ENCODE measurements at places on chromosomes 1 and 21. TPM values are rescaled to one million over a fixed set of nuclear protein-coding genes. Genes with fewer than 3 reads are reported as not detected.

The DNAJC28 gene
- 1.6 TPM for total RNA-seq

The CFAP74 gene
- total RNA-seq = not detected

The RNF223 gene
- total RNA-seq = not detected

DNA sequence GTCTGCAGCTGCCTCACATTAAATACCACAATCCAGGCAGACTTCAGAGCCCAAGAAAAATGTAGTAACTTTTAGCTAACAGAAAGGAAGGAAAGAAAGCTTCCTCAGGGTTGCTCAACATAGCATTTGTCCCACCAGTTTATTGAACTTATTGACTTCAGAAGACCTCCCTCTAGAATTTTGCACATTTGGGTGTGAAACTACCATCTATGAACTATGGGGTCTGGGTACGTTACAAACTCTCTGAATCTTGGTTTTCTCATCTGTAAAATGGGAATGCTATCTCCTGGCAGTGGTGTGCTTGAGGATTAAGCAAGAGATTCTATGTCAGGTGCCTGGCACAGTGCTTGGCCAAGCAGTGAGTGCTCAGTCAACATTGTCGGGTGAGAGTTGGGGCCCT, at the start of gene ZP4:
Gene ZP4 (minus strand): TSS at position 101 of the 400 bp plus-strand sequence. CDS start 287 bp downstream, outside the sequence.
- no peak for DNase-seq

DNA sequence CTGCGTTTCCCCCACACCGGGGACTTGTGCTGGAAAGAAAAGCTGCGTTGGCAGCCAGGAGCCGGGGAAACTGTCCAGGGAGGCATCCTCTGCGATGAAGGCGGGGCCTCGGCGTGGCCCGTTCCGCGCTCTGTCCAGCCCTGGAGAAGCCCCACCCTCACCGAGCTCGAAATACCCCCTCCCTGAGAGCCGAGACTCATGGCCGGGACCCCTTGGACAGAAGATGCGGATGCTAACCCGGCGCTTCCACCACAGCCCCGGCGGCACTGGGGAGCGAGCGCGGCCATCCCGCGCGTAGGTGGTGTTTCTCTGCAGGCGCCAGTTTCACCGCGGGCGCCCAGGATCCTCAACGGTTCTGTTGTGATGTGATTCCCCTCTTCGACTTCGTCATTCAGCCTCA, 31.6 kb downstream of the PDE9A start:
- DNase-seq = no peak
